ENCODE measurements at places on chromosomes 6 and 20.

DNA sequence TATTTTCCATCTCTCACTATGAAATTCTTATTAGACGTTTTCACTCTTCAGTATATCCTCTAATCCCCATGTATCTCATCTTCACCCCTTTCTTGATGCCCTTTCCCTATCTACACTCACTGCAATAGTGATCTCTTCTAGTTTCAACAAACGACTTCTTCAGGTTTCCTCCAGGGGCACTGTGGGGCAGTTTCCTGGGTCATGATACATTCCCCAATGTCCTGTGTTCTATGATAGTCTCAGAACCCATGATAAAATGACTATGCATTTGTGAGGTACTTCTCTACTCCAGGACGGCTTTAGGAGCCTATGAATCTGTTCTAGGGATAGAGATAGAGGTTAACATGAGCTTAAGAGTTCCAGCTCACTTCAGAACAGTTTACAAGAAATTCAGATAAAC lies 183.3 kb downstream of the FOXC1 start:
- DNase-seq: no peak

- DNase-seq: no peak
Observed at GRCh38 chr6:36697481-36697903, at the start of gene RAB44. Gene RAB44 (plus strand): TSS chr6:36697826. CDS start chr6:36704236, 6,410 bp downstream.

GRCh38 chr6:18330548-18331081 lies 56.5 kb upstream of the RNF144B start:
- no peak for DNase-seq

DNA sequence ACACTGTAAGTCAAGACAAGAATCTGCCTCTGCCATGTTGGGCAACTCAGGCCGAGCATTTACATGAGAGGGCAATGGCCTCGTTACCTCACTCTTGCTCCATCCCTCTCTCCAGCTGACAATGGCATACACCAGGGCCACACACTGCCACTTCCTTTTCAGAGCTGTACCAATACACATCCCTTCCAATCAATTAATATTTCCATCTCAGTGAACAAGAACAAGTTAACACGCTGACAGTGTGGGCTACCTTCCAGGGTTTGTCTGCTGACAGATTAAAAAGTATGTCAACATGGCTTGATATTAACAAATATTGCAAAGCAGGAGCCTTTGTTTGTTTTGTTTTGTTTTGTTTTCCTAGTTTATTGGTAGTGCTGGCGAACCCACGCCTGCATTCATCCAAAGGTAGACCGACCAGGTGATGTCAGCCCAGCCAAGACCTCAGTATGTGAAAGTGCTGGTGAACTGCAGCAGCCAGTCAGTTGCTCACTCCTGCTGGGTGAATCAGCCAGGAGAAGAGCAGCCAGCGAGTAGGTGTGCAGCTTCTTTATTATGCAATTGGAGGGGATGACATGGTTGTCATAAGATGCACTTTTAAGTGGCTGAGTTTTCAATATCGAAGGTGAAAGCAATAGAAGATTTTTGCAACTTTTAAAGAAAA lies 487.3 kb upstream of the JARID2 start:
- peak; percentile 69 for DNase-seq

GRCh38 chr6:159130846-159131245 lies 38.4 kb upstream of the FNDC1 start:
- no peak for DNase-seq

- DNase-seq: no peak
Observed at GRCh38 chr20:62027698-62028321, 37.9 kb downstream of the TAF4 start.

DNA sequence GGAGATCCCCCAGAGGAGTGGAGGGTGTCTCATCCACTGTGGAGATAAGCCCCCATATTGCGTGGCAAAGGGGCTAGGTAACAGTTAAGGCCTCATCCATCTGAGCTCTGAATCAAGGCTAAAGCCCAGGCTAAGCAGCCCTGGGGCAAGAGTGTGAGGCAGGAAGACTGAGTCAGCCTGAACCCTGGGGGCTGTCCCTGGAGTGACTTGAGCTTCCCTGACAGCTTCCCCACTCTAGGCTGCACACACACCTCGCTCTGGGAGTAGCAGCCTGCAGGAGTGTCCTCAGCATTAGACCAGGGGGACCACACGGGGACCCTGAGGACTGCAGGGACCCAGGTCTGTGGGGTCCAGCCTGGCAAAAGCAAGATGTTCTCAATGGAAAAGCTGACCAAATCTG lies 27.9 kb downstream of the UBD start:
- no peak for DNase-seq

DNA sequence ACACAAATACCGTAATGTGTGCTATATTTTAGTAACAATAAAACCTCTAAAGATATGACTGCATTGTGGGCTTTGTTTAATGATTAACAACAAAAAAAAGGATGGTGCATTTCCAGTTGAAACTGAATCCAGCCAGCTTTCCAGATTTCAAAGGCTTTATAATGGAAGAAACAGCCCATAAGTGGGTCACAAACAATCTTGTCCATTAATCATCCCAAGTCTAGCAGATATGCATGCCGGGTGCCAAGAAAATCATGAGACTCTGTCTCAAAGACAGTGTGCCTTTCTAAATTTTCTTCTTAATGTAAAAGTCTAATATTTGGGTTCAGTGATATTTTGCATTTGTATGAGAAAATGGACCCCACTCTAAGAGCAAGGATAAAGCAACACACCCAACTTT lies 20.6 kb upstream of the LAMP5 start:
- no peak for DNase-seq

DNA sequence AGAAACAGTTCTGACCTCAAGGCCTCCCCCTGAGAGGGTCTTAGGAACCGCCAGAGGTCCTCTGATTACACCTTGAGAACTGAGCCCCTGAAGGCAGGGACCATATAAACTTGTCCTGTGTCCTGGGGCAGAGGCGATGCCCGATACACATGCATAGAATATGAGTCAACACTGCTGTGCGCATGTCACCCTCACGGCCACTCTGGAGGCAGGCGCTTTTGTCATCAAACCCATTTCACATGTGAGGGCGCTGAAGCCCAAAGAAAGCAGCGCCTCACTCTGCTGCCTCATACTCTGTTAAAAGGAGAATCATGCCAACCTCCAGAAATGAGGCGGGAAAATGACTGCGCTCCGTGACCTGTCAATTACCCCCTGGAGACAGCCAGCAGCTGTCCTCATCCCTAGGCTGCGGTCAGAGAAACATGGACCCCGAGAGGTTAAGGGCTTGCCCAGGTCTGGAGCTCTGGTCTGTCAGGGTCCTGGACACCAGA lies 158.3 kb downstream of the GRM4 start:
- no peak for DNase-seq

GRCh38 chr20:57224641-57225138 lies 41.8 kb downstream of the BMP7 start:
- no peak for DNase-seq

- DNase-seq: peak; percentile 85
Observed at GRCh38 chr20:38840053-38840893, 34.8 kb downstream of the PPP1R16B start.
